B cell (primary cell): ENCODE measurements at places on chromosomes 6 and 20. TPM values are rescaled to one million over a fixed set of nuclear protein-coding genes. Genes with fewer than 3 reads are reported as not detected.

The SLC22A2 gene
- total RNA-seq = not detected in 2 replicates

The PPT2 gene
- total RNA-seq = 2.7 and 4.2 TPM in 2 replicates

The RAET1L gene
- not detected in 2 replicates for total RNA-seq

The HTR1E gene
- not detected in 2 replicates for total RNA-seq

The HSPA1B gene
- total RNA-seq = 79.2 and 89.9 TPM in 2 replicates

The L3MBTL1 gene
- 31.4 and 35.7 TPM in 2 replicates for total RNA-seq

The PNPLA1 gene
- total RNA-seq = 0.12 and 0.32 TPM in 2 replicates

The TMEM217 gene
- 0.19 and 1.2 TPM in 2 replicates for total RNA-seq

The SLC26A8 gene
- not detected in 2 replicates for total RNA-seq

The TMEM244 gene
- not detected in 2 replicates for total RNA-seq

DNA sequence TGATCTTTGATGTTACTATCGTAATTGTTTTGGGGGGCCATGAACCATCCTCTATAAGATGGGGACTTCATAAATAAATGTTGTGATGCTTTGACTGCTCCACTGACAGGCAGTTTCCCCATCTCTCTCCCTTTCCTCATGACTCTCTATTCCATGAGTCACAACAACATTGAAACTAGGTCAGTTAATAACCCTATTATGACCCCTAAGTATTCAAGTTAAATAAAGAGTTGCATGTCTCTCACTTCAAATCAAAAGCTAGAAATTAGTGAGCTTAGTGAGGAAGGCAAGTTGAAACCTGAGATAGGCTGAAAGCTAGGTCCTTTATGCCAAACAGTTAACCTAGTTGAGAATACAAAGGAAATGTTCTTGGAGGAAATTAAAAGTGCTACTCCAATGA is 491.0 kb downstream of the HAO1 start:
- no peak for DNase-seq

- DNase-seq = no peak
Measured at GRCh38 chr6:74597266-74597665, 608.6 kb downstream of the COL12A1 start.

DNA sequence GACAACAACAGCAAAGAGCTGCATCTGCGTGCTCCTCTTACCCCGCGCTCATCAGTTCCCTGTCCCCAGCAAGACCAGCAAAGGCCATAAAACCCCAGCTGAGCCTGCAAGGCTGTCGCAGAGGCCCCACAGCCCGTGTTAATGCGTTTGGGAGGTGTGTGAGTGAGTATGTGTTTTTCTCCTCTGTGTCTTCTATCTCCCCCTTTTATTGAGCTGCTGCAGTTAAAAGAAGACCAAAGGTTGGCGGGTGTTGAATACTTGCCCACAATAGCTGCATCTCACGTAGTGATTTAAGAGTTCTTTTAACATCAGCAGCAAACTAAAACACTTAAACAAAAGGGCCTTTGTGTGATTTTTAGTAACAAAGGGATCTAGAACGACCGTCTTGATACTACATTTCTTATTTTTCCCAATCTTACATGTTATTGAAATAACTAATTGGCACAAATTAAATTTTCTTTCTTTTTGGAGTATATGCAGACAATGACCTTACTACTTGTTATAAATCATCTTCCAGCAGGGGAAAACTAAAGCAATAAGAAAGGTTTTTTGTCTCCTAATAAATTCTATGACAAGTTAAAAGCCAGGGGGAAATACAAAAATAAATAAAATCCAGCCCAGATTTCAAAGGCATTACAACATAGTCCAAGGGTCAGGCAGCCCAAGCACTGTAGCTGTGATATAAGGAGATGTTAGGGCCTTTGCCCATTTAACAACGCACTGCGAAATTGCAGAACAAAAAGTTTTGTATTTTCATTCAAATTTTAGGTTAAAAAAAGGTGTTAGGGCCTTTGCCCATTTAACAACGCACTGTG is 27.2 kb upstream of the CNKSR3 start:
- DNase-seq = no peak

DNA sequence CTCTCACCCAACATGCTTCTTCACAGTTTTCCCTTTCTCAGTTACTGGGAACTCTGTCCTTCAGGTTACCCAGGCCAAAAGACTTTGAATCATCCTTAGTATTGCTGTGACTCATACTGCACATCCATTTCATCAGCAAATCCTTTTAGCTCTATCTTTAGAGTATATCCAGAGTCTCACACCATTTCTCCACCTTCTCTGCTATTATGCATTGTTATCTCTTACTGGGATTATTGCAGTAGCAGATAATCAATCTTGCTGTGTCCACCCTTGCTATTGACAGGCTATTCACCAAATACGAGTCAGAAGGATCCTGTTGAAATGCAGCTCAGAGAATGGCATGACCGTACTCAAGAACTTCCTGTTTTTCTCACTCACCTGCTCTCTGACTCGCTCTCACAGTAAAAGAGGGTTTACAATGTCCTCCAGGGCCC is 57.3 kb downstream of the BCKDHB start:
- peak; percentile 38 for DNase-seq

GRCh38 chr20:9794831-9795230 is 44.0 kb downstream of the PAK5 start:
- DNase-seq = no peak

DNA sequence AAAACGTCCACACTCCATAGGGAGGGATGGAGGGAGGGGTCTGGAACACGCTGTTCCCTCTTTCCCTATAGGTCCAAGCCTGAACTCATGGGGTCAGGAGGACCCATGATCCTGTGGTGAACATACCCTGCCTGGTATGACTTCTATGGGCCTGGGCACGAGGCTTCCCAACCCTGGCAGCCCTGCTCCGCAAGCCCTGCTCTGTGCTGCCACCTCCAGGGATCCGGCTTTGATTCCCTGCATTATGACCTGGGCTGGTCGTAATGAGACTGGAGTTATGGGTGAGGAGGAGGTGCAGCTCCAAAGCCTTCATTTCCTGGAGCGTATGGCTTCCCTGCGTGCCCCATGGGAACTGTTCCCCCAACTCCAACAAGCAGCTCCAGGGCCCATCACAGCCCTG is 54.9 kb downstream of the CDH22 start:
- DNase-seq = no peak

DNA sequence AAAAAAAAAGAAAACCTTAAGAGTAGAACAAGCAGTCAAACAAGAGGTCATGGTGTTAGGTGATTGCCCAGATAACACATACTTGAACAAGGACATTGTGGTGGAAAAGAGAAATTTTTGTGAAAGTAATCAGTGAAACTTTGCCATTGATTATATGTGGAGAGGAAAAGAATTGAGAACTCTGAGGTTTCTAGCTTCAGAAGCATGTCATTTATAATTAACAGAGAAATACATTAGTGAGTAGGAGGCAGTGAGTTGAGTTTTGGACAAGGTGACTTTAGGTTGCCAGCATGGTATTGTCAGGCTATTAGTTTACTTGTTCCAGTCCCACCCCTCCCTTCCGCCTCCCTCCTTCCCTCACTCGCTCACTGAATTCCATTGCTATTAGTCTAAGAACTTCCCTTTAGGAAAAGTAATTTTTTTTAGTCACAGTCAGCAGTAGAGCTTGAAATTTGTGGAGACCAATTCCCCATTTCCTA is 17.2 kb downstream of the TAB2 start:
- DNase-seq = no peak

DNA sequence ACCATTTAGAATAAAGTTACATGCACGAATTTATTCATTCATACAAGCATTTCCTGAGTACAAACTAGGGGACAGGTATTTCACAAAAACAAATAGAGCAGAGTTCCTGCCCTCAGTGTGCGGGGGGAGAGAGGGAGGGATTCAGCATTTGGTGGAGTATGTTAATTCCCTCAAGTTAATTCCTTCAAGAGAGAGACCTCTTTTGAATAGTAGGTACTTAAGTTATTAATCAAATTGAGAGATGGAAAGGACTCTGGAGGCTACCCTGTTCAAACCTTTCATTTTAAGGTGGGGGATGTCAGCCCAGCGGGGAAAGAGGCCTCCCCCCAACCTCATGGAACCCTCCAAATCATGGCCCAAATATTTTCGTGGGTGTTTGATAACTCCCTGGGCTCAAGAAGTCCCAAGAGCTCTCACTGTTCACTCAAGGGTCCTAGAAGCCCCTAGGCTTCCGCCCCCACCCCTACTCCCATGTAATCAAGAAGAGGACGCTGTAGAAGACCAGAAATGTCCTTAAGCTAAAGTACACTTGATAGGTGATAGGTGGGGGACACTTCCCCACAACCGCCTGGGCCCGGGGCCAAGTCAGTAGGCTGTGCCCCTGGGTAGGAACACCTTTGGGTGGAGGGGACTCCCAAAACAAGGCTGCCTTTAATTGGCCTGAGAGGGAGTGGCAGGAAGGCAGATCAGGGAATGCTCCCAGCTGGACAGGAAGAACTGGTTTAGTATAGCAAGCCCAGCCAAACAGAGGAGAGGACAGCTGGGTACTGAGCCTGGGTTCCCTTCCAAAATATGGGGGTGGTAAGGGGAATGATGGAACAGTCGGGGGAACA is 2.9 kb downstream of the SDC4 start:
- no peak for DNase-seq

DNA sequence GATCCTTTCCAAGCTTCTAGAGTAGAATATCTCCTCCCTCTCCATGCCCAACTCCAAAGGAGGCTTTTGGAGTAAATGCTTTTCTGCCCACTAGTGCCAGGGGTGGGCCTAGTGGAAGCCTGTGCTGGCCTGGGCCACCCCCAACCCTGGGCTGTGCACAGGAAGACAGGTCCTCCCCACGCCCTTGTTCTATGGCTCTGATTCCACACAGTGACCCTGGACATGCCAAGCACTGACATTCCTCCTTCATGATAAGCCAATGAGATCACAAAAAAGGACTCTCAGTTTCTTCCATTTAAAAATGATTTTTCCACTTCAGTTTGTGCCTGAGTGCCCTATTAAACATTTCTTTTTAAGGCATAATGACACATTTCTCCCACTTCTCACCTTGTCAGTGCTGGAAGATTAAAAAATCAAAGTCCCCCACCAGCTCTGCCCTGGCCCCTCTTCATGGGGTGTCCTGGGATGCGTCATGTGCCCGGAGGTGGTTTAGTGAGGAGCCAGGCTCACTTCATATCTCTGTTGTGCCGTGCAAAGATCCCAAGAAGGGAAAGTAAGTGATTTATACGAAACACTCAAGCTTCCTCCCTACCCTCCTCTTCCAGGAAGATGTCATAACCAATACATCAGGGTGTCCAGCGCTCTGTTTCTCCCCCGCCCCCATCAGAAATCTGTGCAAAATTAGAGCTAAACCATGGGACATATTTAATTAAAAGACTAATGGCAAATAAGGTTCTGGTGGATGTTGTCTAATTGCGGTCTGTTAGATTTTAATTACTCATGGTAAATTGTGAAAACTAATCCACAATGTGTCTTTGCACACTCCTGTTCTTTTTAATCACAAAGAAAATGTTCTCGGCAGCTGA is 255.0 kb downstream of the NRN1 start:
- DNase-seq = no peak

DNA sequence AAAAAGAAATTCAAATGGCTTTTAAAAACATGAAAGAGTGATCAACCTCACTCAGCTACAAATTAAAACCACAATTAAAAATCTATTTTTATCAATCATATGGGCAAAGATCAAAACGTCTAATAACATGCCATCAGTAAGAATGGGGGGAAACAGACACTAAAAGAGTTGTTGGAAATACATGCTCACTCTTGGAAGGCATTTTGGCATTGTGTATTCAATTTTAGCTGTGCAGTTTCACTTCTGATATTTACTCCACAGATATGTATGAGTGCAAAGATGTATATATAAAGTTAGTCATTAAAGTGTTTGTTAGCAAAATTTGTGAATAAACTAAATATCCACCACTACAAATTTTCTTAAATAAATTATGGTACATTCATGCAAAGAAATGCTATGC is 112.3 kb upstream of the TOP1 start:
- no peak for DNase-seq

- DNase-seq = peak; percentile 62
Measured at GRCh38 chr20:62409931-62410745, 3.1 kb upstream of the CABLES2 start.

- no peak for DNase-seq
Measured at GRCh38 chr6:15310680-15311079, 64.8 kb downstream of the JARID2 start.

GRCh38 chr6:87848616-87849015 is 146.6 kb upstream of the AKIRIN2 start:
- DNase-seq = no peak

GRCh38 chr6:5403609-5404008 is 142.3 kb downstream of the FARS2 start:
- DNase-seq = no peak

GRCh38 chr20:2833761-2834160 is 6.7 kb downstream of the PCED1A start:
- no peak for DNase-seq

- DNase-seq = no peak
Measured at GRCh38 chr6:2381872-2382661, 136.7 kb upstream of the GMDS start.

GRCh38 chr6:159935633-159936032 is 33.2 kb upstream of the IGF2R start:
- DNase-seq = no peak

- DNase-seq = no peak
Measured at GRCh38 chr20:6576726-6577125, 190.8 kb upstream of the BMP2 start.

GRCh38 chr6:110828396-110828795 is 13.1 kb upstream of the CDK19 start:
- DNase-seq = no peak

DNA sequence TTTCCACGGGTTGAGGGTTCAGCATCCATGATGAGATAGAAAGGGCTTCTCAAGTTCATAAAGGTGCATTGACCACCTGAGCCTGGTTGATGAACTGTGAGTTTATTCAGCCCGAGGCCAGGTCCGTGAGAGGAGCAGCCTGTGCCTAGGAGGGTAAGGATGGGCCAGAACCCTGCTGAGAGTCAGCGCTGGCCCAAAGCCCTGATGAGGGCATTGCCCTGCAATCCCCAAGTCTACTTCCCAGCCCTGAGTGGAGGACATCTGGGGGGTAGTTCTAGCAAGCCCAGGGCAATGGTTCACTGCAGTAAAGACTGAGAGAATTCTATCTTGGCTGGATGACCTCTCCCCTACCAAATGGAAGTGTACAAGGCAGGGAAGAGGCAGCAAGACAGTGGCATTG is 123.3 kb upstream of the NXT1 start:
- DNase-seq = no peak

DNA sequence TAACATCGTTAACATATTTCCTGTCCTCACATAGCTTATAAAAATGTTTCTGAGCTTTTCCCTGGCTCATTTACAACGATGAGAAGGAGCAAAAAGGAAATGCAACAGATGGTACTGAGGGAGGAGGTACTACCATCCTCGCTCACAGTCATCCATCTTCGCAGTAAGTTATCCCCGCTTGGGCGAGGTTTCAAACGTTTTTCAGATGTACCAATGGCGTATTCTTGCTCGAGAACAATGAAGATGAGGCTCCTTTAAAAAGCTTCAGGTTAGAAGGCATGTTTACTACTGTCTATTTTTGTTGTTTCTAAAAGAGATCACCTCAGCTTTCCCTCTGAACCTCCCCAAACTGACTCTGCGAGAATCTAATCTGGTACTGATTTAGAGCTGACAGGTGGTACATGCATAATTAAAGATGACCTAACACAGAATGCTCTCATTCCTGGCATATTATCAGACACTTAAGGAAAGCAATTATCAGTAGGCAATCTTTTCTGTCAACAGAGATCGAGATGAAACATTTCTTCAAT is 178.7 kb downstream of the GJA10 start:
- DNase-seq = no peak
